ENCODE measurements at places on chromosomes 4 and X. TPM values are rescaled to one million over a fixed set of nuclear protein-coding genes. Genes with fewer than 3 reads are reported as not detected.

GRCh38 chrX:23100826-23101225, 101.1 kb downstream of the DDX53 start:
- no peaks in the 10 kb centered on the region for H3K4me1 ChIP-seq
- H3K27ac ChIP-seq = no peak overlapping the region

- H3K4me3 ChIP-seq = no peak overlapping the region
- no peaks in the 10 kb centered on the region for H3K36me3 ChIP-seq
Measured at GRCh38 chrX:56618323-56618722, 54.9 kb downstream of the UBQLN2 start.

Gene C4orf50
- total RNA-seq = 0.17 TPM

GRCh38 chr4:116223040-116223732, 862.2 kb downstream of the TRAM1L1 start:
- no peak overlapping the region for H3K27ac ChIP-seq
- H3K27me3 ChIP-seq = no peaks in the 10 kb centered on the region
- H3K4me1 ChIP-seq = no peaks in the 10 kb centered on the region
- DNase-seq = no peak
- no peaks in the 10 kb centered on the region for H3K36me3 ChIP-seq
- H3K4me3 ChIP-seq = no peak overlapping the region

- DNase-seq = peak; percentile 26
- H3K27me3 ChIP-seq = no peaks in the 10 kb centered on the region
- H3K4me1 ChIP-seq = no peaks in the 10 kb centered on the region
- H3K27ac ChIP-seq = no peak overlapping the region
- no peak overlapping the region for H3K4me3 ChIP-seq
Measured at GRCh38 chr4:141548791-141549190, 87.6 kb upstream of the IL15 start.

Gene CPE
- total RNA-seq = 385 TPM

Gene RIBC1
- total RNA-seq = 0.34 TPM

DNA sequence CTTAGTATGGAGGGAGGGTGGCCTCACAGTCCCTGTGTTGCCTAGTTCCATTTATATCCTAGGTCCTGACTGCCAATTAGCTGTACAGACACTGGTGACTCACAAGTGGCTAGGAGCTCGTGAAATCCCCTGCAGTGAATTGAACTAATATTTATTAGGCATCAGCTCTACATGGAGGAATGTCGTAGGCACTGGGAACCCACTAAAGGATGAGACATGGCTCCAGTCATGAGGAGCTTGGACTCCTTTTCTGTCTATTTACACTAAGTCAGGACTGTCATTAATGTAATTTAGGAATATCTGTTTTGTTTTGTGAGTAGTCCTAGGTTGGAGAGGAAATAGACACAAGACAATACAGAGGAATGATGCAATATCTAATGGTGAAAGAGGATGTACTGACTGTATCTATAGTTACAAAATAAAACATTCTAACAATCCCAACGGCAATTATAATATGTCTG, 67.7 kb downstream of the MID1IP1 start:
- peak; percentile 40 for DNase-seq
- no peak overlapping the region for H3K27ac ChIP-seq
- no peaks in the 10 kb centered on the region for H3K4me1 ChIP-seq

- H3K36me3 ChIP-seq = no peaks in the 10 kb centered on the region
- peaks cover 6% of the 10 kb centered on the region for H3K4me1 ChIP-seq
- H3K4me3 ChIP-seq = no peak overlapping the region
Measured at GRCh38 chr4:25029479-25030276, 1.1 kb downstream of the LGI2 start.

Gene P2RY10
- total RNA-seq = not detected

DNA sequence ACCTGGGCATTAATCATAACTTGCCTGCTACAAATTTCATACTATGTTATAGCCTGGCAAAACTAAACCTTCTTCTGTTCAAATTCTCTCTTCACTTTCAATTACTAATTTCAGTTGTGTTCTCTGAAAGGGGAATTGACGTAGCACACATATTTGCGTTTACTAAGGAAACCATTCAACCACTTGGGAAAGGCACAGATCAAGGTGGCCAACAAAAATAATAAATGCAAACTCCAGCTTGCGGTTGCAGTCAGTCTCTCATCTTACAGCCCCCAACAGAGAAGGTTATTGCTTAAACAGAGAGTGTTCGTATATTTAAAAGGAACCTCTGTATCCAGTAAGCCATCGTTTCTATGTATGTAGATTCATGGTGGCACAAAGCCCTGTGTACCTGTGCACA, 4.0 kb downstream of the SRPX start:
- H3K36me3 ChIP-seq = no peaks in the 10 kb centered on the region
- peak overlapping the region; percentile 2 for H3K27ac ChIP-seq
- peaks cover 37% of the 10 kb centered on the region for H3K4me1 ChIP-seq
- no peak overlapping the region for H3K4me3 ChIP-seq

DNA sequence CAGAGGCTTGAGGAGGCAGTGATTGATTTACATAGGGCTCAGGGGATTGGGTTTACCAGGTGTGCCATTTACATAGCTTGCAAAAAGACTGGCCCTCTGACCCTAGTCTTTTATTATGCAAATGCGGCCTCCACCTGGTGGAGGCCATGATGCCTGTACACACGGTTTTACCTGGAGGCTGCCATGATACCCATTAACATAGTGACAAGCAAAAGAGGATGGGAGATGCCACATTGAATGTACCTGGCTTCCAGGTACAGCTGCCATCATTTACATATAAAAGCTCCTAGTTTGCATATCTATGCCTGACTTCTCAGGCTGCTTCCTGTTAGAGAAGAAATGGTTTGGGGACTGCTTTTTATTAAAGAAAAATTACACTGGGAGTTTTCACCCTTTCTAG, 72.0 kb downstream of the NEXMIF start:
- no peak for DNase-seq
- H3K27ac ChIP-seq = no peak overlapping the region
- no peaks in the 10 kb centered on the region for H3K27me3 ChIP-seq
- H3K36me3 ChIP-seq = no peaks in the 10 kb centered on the region
- H3K4me1 ChIP-seq = no peaks in the 10 kb centered on the region

Gene FGF5
- 2.1 TPM for total RNA-seq

DNA sequence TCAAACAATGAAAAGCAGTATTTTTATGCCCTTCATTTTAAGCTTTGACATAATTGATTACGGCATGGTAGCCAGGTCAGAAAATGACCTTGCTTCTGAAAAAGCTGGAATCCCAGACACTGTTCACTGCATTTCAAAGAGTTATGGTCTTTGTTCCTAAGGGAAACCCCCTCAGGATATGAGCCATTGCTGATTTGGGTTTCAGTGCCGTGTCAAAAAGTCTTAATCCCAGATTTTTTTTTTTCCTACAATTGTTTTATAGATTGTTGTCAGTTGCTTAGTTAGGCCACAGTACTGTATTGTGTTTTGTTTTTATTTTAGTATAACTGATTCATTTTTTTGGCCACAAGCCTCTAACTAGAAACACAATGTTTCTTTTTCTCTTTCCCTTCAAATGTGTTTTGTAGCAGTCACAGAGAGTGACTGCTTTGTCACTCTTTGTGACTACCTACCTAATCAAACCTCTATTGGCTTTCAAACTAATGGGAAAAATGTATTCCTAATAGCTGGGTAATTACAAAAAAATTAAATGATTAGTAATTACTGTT, 10.3 kb downstream of the WDR44 start:
- no peak for DNase-seq
- H3K4me3 ChIP-seq = no peak overlapping the region
- H3K36me3 ChIP-seq = no peaks in the 10 kb centered on the region

- no peaks in the 10 kb centered on the region for H3K27me3 ChIP-seq
- H3K4me1 ChIP-seq = no peaks in the 10 kb centered on the region
- DNase-seq = peak; percentile 42
- no peak overlapping the region for H3K27ac ChIP-seq
- no peaks in the 10 kb centered on the region for H3K36me3 ChIP-seq
- H3K4me3 ChIP-seq = no peak overlapping the region
Measured at GRCh38 chrX:40806513-40807220, 71.3 kb upstream of the MED14 start.

Gene ANOS1
- total RNA-seq = 15.3 TPM

Gene CRMP1
- 59.6 TPM for total RNA-seq

Gene RAB33A
- total RNA-seq = 1.7 TPM

DNA sequence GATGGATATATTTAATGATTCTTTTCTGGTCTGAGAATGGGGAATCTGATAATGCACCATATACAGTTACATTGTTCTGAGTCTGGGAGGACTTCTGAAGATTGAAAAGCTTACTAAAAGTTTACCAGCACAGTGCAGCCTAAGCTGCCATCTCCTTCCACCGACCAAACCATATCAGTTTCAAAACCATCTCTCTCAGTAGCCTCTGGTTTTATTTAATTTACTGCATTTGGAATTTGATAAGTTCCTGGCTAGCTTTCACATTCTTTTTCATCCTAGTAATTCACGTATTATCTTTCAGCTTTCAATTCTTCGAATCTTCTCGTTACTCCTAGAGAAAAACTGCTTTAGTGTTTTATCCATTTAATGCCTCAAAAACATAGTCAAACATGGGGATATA, 181.4 kb upstream of the HCCS start:
- no peaks in the 10 kb centered on the region for H3K4me1 ChIP-seq
- no peak overlapping the region for H3K4me3 ChIP-seq
- H3K36me3 ChIP-seq = no peaks in the 10 kb centered on the region
- H3K27me3 ChIP-seq = no peaks in the 10 kb centered on the region

DNA sequence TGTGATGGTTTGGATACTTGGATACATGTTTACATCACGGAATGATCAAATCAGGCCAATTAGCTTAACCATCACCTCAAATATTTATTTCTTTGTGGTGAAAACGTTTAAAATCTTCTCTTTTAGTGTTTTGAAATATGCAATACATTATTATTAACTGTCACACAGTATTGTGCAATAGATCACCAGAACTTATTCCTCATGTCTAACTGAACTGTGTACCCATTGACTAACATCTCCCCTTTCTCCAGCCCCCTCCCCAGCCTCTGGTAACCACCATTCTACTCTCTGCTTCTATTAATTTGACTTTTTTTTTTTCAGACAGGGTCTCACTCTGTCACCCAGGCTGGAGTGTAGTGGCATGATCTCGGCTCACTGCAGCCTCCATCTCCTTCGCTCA, 471.9 kb downstream of the BCOR start:
- no peak for DNase-seq
- H3K27ac ChIP-seq = no peak overlapping the region
- H3K27me3 ChIP-seq = no peaks in the 10 kb centered on the region
- H3K4me3 ChIP-seq = no peak overlapping the region
- no peaks in the 10 kb centered on the region for H3K36me3 ChIP-seq
- no peaks in the 10 kb centered on the region for H3K4me1 ChIP-seq

Gene FHDC1
- total RNA-seq = 1.7 TPM

Gene AMBN
- total RNA-seq = not detected

DNA sequence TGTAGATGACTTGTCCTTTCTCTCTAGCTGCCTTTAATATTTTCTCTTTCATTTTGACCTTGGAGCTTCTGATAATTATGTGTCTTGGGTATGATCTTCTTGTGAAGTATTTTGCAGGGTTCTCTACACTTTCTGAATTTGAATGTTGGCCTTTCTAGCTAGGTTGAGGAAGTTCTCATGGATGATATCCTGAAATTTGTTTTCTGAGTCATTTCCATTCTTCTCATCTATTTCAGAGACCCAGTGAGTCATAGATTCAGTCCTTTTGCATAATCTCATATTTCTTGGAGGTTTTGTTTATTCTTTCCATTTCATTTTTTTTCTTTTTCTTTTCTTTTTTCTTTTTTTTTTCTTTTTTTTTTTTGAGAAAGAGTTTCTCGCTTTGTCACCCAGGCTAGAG, 585.7 kb upstream of the PABPC4L start:
- H3K4me3 ChIP-seq = no peak overlapping the region
- peak; percentile 12 for DNase-seq
- H3K4me1 ChIP-seq = no peaks in the 10 kb centered on the region

Gene ARHGAP36
- not detected for total RNA-seq

Gene STS
- 4.6 TPM for total RNA-seq

Gene PRDX4
- total RNA-seq = 244 TPM

GRCh38 chr4:87506974-87507701, 22.0 kb downstream of the SPARCL1 start:
- H3K4me3 ChIP-seq = peak overlapping the region; percentile 9
- H3K4me1 ChIP-seq = peaks cover 14% of the 10 kb centered on the region
- H3K27me3 ChIP-seq = no peaks in the 10 kb centered on the region
- peak overlapping the region; percentile 47 for H3K27ac ChIP-seq

DNA sequence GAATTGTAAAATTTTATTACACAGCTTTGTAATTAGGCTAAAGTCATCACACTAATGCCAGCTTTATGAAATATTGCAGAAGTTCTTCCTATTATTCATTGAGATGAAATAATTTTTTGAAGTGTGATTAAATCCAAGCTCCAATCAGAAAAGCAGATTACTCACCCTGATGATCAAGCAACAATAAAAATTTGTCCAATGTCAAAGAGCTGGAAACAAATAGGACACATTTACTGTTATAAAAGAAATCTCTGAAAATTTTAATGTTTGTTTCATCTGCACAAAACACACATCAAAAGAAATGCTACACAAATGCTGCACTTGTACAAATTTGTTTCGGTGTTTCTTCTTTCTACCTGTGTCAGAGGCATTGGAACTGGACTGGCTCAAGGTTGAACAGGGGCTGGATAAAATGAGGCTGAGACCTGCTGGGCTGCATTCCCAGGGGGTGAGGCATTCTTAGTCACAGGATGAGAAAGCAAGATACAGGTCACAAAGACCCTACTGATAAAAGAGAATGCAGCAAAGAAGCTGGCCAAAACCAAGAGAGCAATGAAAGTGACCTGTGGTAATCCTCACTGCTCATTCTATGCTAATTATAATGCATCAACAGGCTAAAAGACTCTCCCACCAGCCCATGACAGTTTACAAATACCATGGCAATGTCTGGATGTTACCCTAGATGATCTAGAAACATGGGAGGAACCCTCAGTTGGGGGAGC, 78.3 kb downstream of the GASK1B start:
- H3K4me1 ChIP-seq = peaks cover 20% of the 10 kb centered on the region
- H3K27ac ChIP-seq = peak overlapping the region; percentile 69
- no peak overlapping the region for H3K4me3 ChIP-seq
- DNase-seq = peak; percentile 96
- H3K27me3 ChIP-seq = no peaks in the 10 kb centered on the region

GRCh38 chr4:156173937-156174336, 220.3 kb upstream of the CTSO start:
- DNase-seq = no peak
- H3K4me1 ChIP-seq = peaks cover 4% of the 10 kb centered on the region
- no peaks in the 10 kb centered on the region for H3K36me3 ChIP-seq
- no peak overlapping the region for H3K27ac ChIP-seq
- no peaks in the 10 kb centered on the region for H3K27me3 ChIP-seq

GRCh38 chr4:55409468-55410171, 13.9 kb downstream of the TMEM165 start:
- H3K27me3 ChIP-seq = no peaks in the 10 kb centered on the region
- no peak overlapping the region for H3K4me3 ChIP-seq
- no peak for DNase-seq
- peaks cover 14% of the 10 kb centered on the region for H3K4me1 ChIP-seq
- peaks cover 32% of the 10 kb centered on the region for H3K36me3 ChIP-seq
- H3K27ac ChIP-seq = peak overlapping the region; percentile 40

- no peak overlapping the region for H3K4me3 ChIP-seq
- no peak for DNase-seq
- H3K36me3 ChIP-seq = no peaks in the 10 kb centered on the region
- H3K27ac ChIP-seq = no peak overlapping the region
- no peaks in the 10 kb centered on the region for H3K4me1 ChIP-seq
- H3K27me3 ChIP-seq = no peaks in the 10 kb centered on the region
Measured at GRCh38 chr4:96742332-96743014, 902.6 kb downstream of the PDHA2 start.

All from astrocyte (in vitro differentiated cells and primary cell).